Activated CD4-positive, alpha-beta T cell treated with anti-CD3 and anti-CD28 coated beads, Interleukin-2, amount 50 U/mL, for 4 hours (primary cell): ENCODE measurements at places on chromosomes 6 and 20.

DNA sequence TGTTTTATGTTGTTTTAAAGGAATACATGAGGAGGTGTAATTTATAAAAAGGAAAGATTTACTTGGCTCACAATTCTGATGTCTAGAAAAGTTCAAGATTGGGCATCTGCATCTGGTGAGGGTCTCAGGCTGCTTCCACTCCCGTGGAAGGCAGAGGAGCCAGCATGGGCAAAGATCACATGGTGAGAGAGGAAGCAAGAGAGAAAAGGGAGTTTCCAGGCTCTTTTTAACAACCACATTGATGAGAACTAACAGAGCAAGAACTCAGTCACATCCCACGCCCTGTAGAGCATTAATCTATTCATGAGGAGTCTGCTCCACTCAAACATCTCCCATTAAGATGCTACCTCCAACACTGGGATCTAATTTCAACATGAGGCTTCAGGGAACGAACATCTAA is 1666.3 kb downstream of the HACE1 start:
- no peak for DNase-seq

DNA sequence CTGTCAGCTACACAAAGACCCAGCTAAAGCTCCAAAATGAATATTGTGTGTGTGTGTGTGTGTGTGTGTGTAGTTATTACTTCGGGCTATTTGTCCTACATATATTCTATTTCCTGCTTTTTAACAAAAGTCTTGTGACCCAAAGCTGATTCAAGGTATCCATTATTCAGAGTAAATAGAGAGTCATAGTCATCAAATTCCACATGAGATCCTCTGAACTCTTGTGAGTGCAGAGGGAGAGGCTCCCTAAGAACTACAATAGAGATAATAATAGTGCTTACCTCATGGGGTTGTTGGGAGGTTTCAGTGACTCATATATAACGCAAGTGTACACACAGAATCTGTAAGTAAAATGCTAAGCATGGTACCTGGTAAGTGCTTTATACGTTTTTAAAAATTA is 95.6 kb upstream of the SHLD1 start:
- no peak for DNase-seq

- no peak for DNase-seq
Measured at GRCh38 chr6:19842030-19842615, 5.0 kb downstream of the ID4 start.

DNA sequence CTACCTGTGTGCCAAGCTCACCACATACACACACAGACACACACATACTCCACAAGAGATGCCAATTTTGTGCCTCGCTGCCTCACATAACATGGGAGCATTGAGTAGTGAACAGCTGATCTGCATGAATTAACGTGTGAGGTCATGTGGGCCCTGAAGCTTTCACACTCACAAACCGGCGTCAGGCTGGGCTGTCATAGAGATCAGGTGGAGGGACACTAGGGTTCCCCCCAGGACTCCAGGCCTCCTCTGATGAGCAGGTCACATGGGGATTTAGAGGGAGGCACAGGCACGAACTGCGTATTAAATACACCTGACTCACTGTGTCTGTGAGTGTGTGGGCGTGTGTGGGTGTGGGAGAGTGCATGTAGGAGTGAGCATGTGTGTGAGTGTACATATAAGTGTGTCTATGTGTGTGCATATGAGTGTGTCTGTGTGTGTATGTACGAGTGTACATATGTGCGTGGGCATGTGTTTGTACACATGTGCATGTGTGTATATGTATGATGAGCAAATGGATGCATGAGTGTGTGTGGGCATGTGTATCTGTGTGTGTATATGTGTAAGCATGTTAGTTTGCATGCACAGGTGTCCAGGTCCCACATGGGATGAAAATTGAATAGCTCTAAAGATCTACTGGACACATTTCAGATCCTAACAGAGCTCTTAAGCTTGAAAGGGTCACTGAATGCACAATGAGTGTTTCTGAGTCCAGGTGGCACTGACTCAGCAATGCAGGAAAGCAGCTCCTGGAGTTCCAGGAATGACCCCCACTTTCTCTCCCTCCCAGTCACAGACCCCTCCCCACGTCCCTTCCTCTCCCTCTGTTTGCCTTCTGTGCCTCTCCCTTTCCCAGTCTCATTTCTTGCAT is 336.6 kb downstream of the PREX1 start:
- no peak for DNase-seq

- no peak for DNase-seq
Measured at GRCh38 chr6:66161546-66162108, 454.6 kb upstream of the EYS start.

DNA sequence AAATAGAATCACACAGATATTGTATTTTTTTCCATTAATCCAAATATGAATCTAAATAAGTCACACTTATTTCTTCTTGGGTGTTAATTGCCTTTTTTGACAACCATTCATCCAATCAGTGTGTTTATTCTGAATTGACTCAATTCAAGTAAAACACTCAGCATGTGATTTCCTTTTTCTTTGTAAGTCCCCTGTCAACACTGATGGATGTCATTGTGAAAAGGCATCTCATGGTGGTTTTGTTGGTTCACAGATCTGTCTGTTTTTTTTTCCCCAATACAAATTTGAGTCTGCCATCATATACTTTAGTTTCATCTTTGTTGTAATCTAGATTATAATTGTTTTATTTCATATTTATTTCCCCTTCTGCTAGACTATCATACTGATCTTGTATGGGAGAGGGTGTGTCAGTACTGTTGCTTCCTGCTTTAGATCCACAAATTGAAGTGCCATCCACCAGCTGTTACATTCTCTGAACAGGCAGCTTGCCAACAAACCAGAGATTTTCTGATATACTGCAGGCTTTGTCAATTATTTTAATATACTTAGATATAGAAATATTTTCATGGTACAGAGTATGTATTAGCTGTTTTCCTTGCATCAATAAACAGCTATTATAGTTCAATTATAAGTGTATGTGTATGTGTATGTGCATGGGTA is 64.2 kb upstream of the FLRT3 start:
- DNase-seq = no peak
